HFFc6 (cell line): ENCODE measurements at places on chromosomes 2 and 18. TPM values are rescaled to one million over a fixed set of nuclear protein-coding genes. Genes with fewer than 3 reads are reported as not detected.
A peak's percentile ranks its signal among the peaks of the same experiment; 100 is the strongest.

The RAMP1 gene
- 0.48 to 1.4 TPM (median 0.61 TPM) in 3 replicates for total RNA-seq

The GAL3ST2 gene
- total RNA-seq, result 0.24 TPM in 1 of 3 replicates, not detected in the others

The CROCC2 gene
- not detected in 3 replicates for total RNA-seq

DNA sequence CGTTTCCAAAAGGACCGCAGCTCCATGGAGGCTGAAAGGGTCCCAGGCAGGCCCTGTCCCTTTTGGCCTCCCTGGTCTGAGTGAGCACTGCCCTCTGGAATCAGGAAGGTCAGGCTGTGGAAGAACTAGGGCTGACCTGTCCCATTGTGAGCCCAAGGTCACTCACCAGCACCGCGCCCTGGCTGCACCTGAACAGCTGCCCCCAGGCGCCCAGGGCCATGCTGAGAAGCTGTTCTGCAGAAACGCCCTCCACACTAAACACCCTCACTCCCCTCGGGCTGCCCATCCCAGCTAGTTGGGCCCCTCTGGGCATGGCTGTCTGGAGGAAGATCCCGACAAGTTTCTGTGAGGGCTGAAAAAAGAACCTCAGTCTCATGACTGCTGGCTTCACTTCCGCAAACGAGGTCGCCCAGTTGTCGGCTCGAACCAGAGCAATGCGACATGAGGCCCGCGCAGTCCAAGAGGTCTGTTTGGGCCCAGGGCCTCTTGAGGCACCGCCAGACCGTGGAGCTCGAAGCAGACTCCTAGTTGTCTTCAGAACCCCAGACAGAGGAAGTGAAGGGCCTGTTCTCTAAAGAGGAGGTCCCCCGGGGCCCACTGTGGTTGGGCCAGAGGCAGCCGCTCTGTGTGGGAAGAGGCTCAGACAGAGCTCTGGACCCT lies 64.4 kb downstream of the INPP5D start:
- no peak for DNase-seq
- no peak overlapping the region for H3K4me3 ChIP-seq
- H3K4me1 ChIP-seq, result no peaks in the 10 kb centered on the region

DNA sequence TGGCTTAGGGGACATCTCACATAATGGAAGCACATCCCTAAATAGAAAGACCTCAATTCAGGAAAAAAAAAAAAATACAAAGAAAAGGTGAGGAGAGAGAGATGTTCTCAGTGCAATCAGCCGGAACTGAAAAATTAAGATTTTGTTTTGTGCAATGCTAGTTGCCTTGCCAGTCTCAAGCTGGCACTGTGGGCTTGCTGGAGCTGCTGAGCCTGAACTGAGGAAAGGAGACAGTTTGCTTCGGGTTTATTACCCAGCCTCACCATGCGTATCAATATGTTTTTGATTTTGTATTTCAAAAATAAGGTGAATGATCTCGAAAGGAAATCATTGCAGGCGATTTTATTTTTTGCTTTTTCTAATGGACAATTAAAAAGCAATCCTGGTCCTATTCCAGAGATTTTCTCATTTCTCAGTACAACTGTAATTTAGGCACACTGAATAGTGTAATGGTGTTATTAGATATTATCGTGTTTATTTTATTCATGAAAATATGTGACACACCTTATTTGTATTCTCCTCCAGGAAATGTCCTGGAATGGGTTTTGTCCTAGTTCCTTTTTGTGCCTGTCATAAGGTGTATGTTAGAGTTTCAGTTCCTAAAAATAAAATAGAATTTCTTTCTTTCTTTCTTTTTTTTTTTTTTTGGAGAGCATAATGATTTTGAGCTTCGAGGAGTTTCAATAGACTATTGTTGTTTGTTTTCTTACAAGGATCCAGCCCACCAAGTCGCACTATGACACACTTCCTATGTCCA lies 72.8 kb upstream of the ZEB2 start:
- no peak for DNase-seq
- H3K4me1 ChIP-seq, result peaks cover 19% of the 10 kb centered on the region
- no peak overlapping the region for H3K4me3 ChIP-seq
- no peaks in the 10 kb centered on the region for H3K36me3 ChIP-seq

DNA sequence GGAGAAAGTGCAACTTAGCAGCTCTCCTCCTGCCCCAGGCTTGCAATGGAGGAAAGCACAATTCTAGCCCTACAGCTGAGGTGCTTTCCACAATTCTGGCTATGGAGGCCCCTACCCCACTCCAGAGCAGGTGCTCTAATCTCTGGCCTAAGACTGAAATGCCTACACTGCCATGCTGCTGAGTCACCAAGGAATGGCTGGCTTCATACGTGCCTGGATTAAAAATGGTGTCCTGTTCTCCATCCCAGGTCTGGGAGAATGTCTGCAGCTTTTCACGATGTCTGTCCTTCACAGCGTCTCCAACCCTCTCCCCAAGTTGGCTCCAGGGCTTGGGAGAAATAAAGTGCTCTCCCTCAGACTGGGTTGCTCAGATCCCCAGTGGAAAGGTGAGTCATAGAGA lies 48.5 kb downstream of the MBOAT2 start:
- peaks cover 47% of the 10 kb centered on the region for H3K36me3 ChIP-seq
- no peak overlapping the region for H3K4me3 ChIP-seq
- H3K27me3 ChIP-seq, result no peaks in the 10 kb centered on the region; the same call in 1 of the 2 replicates
- peaks cover 16% of the 10 kb centered on the region for H3K4me1 ChIP-seq
- H3K27ac ChIP-seq, result no peak overlapping the region

GRCh38 chr18:63344263-63344662 lies 22.7 kb downstream of the KDSR start:
- peaks cover 38% of the 10 kb centered on the region for H3K36me3 ChIP-seq
- no peaks in the 10 kb centered on the region; the same call in 1 of the 2 replicates for H3K27me3 ChIP-seq
- no peak overlapping the region for H3K4me3 ChIP-seq
- DNase-seq, result no peak
- no peak overlapping the region for H3K27ac ChIP-seq
- peaks cover 23% of the 10 kb centered on the region for H3K4me1 ChIP-seq

DNA sequence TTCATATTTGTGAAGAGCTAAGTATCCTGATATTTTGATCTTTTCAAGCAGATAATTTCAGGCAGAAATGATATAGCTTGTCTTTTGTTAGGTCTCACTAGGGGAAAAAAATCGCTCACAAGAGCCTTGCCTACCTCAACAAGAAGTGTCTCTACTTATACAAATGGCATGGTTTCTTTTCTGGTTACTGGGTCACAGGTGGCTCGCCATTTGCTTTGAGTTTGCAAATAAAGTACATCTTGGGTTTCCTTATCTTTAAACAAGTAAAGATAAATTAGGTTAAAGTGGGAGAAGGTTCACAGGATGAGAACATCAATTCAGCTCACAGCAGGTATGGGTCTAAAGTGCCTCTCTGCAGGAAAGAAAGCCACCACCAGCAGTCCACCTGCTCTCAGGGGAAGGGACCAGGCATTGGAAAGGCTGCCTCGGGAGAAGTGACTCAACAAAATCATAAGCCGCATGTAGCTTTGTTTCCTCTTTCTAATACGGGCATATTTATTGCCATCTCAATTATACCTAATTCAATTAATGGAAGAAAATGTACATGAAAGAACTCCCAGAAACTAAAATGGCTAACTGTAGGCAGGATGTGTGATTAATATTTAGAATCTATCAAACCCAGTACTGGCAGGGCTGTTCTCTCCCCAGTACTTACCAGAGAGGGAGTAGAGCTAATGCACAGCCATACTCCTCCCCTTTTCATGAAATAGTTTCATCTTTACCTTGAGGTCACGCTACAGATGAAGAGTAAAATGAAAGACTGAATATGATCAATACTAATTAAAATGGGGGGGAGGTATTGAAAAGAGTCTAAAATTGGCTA lies 28.3 kb downstream of the CDC42EP3 start:
- peaks cover 10% of the 10 kb centered on the region for H3K27me3 ChIP-seq
- H3K36me3 ChIP-seq, result peaks cover 78% of the 10 kb centered on the region
- H3K27ac ChIP-seq, result peak overlapping the region; percentile 86
- DNase-seq, result no peak
- peaks cover 96% of the 10 kb centered on the region for H3K4me1 ChIP-seq

The CIDEA gene
- not detected in 3 replicates for total RNA-seq

DNA sequence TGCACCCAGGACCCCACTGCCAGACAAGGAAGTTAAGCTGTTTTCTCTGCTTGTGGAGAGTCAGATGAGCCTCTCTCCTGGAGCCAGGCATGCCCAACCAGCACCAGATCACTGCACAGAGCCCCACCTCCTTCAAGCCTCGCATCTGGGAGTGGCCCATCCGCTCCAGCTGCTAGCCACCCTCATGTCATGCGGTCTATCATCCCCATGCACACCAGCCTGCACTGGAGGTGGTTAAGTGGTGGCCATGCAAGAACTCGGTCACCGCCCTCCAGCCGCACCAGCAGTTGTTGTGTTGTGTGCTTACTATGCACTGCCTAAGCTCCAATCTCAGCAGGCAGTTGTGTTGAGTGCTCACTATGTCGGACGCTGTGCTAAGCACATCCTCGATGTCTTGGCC lies 177.9 kb upstream of the SLC14A2 start:
- H3K4me3 ChIP-seq, result no peak overlapping the region
- DNase-seq, result no peak
- no peak overlapping the region for H3K27ac ChIP-seq
- H3K4me1 ChIP-seq, result no peaks in the 10 kb centered on the region

- DNase-seq, result no peak
- no peak overlapping the region for H3K4me3 ChIP-seq
- H3K4me1 ChIP-seq, result peaks cover 35% of the 10 kb centered on the region
- H3K36me3 ChIP-seq, result peaks cover 22% of the 10 kb centered on the region
- H3K27me3 ChIP-seq, result peaks cover 6% of the 10 kb centered on the region; the same call in 1 of the 2 replicates
Observed at GRCh38 chr2:237538001-237538720, 28.2 kb upstream of the PRLH start.

The FBXO15 gene
- 0.53 to 1.6 TPM (median 0.99 TPM) in 3 replicates for total RNA-seq

GRCh38 chr2:88216641-88217040 lies 46.5 kb downstream of the THNSL2 start:
- peaks cover 13% of the 10 kb centered on the region for H3K27me3 ChIP-seq
- no peaks in the 10 kb centered on the region for H3K36me3 ChIP-seq
- no peak for DNase-seq

The LYG2 gene
- total RNA-seq, result not detected in 3 replicates

GRCh38 chr2:72414137-72414760 lies 266.6 kb upstream of the CYP26B1 start:
- no peaks in the 10 kb centered on the region for H3K36me3 ChIP-seq
- H3K27ac ChIP-seq, result peak overlapping the region; percentile 53; the same call in 1 of the 2 replicates
- peaks cover 15% of the 10 kb centered on the region for H3K4me1 ChIP-seq
- peak; percentile 52 for DNase-seq

DNA sequence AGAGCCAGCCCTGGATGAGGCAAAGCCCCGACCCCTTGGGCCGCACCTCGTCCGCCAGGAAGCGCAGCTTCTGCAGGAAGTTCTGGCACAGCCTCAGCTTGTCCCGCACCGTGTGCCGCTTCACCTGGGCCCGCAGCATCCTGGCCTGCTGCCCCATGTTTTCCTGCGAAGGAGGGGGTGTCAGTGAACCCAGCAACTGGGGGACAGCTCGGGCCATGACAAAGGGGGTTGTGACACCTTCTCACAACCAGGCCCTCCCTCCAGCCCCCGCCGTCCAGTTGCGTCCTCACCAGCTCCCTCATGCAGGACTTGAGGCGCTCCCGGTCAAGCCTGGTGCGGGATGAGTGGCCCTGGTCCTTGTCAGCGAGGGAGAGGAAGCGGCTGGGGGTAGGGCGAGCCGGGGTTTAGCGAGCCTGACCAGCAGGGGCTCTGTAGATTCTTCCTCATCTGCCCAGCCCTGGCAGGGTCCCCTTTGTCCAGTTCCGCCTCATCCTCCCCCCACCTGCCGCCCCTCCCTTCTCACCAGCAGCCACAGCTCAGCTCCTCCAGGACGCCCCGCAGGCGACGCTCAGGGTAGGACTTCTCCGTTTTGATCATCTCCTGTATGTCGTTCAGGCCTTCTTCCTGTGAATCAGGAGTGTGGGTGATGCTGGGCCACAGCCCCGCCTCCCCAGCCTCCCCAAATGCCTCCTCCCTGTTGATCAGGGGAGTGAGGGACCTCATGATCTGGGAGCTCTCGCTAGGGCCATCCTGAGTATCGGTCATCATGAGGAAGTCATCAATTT lies 606 bp downstream of the OTOF start:
- no peak overlapping the region for H3K4me3 ChIP-seq
- H3K36me3 ChIP-seq, result no peaks in the 10 kb centered on the region
- peaks cover 9% of the 10 kb centered on the region; the same call in 1 of the 2 replicates for H3K4me1 ChIP-seq
- H3K27ac ChIP-seq, result peak overlapping the region; percentile 36; the same call in 1 of the 2 replicates

- no peaks in the 10 kb centered on the region for H3K36me3 ChIP-seq
- no peaks in the 10 kb centered on the region for H3K4me1 ChIP-seq
- no peak overlapping the region for H3K4me3 ChIP-seq
- no peak for DNase-seq
- H3K27me3 ChIP-seq, result no peaks in the 10 kb centered on the region
- H3K27ac ChIP-seq, result no peak overlapping the region
Observed at GRCh38 chr18:44238454-44238853, 442.2 kb upstream of the SETBP1 start.

- H3K4me3 ChIP-seq, result no peak overlapping the region
- H3K27ac ChIP-seq, result no peak overlapping the region
- DNase-seq, result no peak
- H3K36me3 ChIP-seq, result peaks cover 33% of the 10 kb centered on the region
- no peaks in the 10 kb centered on the region for H3K27me3 ChIP-seq
Observed at GRCh38 chr18:36504928-36505327, 207.4 kb downstream of the FHOD3 start.
